ENCODE measurements at places on chromosomes 13 and 19.

DNA sequence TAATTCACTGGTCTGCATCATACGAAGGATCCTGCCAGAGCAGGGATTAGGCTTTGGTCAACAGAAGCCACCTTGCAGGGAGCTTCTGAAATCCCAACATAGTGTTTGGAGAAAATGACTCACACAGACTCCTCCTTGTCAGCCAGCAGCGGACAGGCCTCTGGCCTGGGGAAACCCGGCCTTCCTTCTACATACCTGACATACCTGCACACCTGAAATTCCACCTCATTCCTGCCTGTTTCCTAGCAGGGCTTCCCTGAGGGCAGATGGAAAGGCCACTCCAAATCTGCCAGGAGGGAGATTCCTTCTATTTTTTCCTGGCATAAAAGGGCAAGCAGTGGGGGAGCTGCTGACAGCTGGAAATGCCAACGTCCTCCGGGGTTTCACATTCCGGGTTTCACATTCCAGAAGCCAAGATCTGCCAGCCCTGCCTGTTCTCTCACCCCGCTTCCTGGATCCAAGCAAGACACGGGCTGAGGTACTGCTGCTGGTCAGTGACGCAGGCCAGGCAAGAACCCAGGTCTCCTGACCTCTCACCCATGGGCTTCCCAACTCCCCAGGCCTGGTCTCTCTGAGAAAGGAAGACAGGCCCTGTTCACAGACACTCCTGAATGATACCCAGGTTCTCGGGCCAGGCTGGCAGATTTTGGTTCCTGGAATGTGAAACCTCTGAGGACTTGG, 18.2 kb upstream of the IGFL1 start:
- DNase-seq = peak; percentile 98

DNA sequence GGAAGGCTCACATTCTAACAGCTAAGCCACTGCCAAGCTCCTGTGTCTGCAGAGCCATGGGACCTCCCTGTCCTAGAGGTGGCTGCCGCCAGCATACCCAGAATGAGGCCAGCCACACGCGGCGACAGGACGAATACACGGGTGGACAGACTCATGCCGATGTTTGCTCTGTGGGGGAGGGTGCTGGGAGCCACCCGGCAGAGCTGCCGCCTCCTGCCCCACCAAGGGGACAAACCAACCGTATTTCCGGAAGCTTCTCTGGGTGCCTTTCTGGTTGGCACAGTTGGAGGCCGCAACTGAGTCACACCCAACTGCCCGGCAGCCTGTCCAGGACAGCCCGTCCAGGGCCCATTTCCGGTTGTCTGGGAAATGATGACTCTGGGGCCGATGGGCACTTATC, 20.3 kb downstream of the C13orf46 start:
- no peak for DNase-seq

- DNase-seq = peak; percentile 51
Measured at GRCh38 chr19:18906605-18907519, 10.9 kb upstream of the CERS1 start.

GRCh38 chr19:51931921-51932320, 4.6 kb downstream of the ZNF613 start:
- DNase-seq = no peak

DNA sequence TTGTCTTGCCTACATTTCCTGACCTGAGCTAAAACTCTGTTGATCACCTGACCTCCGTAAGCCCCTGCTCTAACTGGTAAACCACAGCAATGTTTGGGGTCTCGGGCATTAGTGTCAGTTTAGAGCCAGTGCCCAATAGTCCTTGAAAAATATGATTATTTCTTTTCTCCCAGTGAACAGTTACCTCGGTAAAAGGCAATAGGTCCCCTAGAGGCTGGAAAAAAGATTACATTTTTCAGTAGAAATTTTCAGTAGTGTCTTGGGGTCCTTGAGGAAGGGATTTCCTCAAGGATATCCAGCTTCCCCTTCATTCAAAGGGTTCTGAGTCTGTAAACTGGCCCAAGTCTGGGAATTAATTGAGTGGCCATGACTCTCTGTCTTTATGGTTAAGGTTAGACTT, 177.5 kb downstream of the SLC7A1 start:
- no peak for DNase-seq

GRCh38 chr19:18785179-18786124, 5.7 kb downstream of the COMP start:
- peak; percentile 90 for DNase-seq

GRCh38 chr13:106835477-106835876, 267.5 kb upstream of the ARGLU1 start:
- no peak for DNase-seq

DNA sequence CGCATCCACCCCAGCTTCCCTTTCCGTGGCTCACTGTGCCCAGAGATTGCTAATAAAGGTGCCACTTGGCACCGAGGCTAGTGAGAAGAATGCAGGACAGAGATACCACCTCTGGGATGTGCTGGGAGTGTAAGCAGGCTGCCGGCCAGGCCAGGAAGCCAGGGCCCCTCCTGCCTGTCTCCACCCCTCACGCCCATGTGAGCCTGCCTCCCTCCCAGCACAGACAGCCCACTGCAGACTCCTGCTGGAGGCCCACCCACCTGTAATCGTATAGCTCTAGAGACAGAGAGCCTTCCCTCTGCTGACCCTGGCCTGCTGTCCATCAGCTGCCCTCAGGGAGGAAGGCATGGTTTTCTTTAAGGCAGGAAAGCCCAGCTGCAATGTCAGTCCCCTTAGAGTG, 13.9 kb downstream of the VSTM2B start:
- peak; percentile 54 for DNase-seq

DNA sequence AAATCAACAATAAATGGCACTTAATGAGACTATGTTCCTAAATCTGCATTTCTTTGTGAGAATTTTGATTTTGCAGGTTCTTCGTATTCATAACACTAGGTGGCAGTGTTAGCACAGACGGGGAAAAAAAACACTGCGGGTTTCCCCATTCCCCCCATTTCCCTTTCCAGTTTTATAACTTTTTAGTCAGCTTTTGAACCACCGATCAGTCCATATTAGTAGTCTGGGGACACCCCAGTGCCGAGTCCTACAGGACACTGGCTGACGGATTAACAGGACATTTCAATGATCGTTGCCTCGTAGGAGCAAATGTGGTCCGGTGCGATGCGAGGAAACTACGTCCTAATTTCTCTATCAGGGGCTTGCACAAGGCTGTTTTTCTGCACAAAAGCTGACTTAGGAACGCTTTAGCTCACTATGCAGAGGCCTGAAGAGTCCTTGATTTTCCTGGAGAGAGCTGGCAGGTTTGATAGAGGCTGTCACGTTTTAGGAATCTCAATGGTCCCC, 234.3 kb downstream of the LMO7 start:
- DNase-seq = no peak

- no peak for DNase-seq
Measured at GRCh38 chr13:100266026-100266425, 177.1 kb downstream of the PCCA start.

DNA sequence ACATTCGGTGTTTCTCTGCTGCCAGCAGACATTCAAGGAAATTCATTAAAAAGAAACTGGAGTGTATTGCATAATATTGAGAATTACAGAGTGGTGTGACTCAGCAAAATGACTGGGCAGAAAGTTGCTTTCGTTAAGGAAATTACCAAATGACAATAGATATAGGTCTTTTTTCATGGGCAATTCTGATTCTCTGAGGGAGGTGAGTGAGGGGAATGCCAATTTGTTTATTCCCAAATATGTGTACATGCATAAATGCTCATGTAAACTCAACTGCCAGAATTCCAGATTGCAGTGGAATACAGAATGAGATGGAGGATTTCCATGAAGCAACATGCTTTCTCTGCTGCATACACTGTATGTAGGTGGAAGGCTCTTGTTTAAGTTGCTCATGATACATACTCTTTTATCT, 1730.1 kb downstream of the SLITRK5 start:
- no peak for DNase-seq

GRCh38 chr13:44575741-44576350, at the start of gene TSC22D1:
Gene TSC22D1 (minus strand): TSS chr13:44576330. CDS start chr13:44576074, 256 bp downstream.
- DNase-seq = peak; percentile 70

DNA sequence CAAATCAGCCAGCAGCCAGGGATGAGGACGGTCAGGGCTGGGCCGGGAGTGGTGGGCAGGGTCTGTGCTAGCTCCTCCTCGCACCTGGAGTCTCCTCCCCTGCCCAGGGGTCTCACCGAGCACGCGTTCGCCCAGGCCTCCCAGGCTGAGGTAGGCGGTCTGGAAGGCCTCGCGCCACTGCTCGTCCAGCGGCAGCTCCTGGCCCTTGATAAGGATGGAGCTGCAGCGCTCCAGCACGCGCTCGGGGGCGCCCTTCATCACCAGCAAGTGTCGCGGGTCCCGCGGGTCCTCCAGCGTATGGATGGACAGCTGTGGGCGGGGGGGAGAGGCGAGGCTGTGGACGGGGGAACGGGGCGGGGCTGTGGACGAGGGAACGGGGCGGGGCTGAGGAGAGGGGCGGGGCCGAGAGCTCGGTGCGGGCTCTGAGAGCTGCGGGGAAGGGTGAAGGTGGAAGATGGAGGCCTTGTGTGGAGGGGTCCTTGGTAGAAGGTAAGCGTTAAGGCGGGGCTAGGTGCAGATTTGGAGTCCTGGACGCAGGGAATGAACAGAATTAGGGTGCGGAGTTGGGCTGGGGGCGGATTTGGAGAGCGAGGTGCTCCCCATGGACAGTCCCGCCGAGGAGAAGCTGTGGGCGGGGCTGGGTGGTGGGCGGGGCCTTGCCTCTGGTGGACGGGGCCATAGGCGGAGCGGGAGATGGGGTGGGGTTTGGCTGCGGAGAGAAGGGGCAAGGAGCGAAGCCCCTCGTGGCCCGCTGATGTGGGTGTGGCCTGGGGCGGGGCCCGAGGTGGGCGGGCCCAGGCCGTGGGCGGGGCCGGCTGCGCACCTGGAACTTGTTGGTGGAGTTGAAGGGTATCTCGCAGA, 5.7 kb downstream of the ATP4A start:
- peak; percentile 91 for DNase-seq

DNA sequence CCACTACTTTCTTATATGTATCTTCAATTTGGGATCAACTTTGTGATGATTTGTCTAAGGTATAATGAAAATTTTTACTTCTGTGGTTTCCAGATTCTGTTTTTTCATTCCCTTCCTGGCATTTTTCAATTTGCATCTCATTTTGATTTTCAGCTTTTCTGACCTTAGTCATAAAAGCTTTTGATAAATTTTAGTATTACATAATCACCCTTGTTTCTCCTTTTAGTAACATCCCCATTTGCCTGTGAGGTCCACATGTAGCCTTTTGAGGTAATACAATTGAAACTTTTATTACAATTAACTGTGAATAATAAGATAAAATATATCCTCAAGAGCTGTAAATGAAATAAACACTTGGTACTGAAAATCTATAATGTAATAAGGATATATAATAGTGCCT, 31.2 kb downstream of the LACC1 start:
- no peak for DNase-seq

GRCh38 chr19:17748884-17749638, 2.2 kb upstream of the FCHO1 start:
- no peak for DNase-seq

DNA sequence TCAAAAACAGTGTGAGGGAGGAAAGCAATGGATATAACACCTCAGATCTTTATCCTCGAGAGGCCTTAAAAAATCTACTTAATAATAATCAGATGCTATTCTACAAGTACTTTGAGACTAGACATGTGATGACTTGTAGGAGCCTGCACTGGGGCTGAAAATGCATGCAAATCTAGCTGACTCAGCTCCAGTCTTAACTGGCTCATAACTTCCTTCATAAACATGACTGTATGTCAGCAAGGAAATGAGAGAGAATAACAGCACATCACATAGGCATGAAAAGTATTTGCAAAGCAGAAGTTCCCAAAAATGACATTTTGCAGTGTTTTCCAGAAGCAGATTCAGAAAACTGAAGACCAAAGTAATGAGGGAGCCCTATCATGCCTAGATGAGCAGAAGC, 38.1 kb downstream of the PSG5 start:
- no peak for DNase-seq

GRCh38 chr13:40126306-40127085, 471.0 kb downstream of the COG6 start:
- DNase-seq = no peak

DNA sequence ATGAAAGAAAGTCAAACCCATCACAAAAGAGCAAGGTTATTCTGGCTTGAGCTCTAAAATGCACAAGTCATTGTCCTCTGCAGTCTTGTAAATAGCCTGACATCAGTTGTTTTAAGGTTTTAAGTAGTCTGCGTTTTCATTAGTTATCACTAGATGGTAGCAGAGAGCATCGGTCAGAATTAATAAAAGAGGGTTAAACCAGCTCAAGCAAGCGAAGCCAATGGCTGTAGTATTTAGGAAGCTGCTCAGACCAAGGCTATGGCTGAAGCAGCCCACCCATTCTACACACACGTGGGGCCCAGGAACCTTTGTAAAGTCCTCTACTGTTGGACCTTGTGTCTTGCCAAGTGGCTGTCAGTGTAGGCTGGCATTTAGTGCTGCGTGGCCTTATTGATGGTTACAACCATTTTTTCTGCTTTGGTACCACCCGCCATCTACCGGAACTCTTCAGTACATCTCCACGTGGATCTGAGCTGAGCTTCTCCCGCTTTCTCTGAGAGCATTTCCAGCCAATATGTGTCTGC, 13.3 kb upstream of the ZNF57 start:
- no peak for DNase-seq

DNA sequence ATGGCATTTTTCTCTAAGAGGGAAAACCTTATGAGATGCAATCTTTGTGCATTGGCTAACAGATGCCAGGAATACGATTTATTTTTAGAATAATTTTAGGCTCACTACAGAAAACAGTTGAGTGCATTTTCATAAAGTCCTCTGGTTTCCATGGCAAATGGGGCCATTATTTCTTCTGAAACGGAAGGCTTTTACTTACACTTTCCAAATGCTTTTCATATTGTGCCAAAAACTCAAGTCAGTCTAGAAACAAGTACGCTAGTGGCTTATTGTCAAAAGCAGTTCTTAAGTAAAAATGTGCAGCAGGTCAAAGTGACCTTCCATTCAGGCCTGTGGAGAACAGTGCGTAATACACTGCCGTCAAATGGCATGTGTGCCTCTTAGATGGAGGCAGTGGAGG, 628.7 kb downstream of the EFNB2 start:
- DNase-seq = no peak

GRCh38 chr13:31951215-31951678, 80.3 kb upstream of the FRY start:
- peak; percentile 69 for DNase-seq

- peak; percentile 81 for DNase-seq
Measured at GRCh38 chr19:55487924-55488687, at the start of gene SSC5D. Gene SSC5D (plus strand): TSS chr19:55488436. CDS start chr19:55488590, 154 bp downstream.

- DNase-seq = peak; percentile 60
Measured at GRCh38 chr19:48617146-48617937, 1.6 kb downstream of the RPL18 start.

DNA sequence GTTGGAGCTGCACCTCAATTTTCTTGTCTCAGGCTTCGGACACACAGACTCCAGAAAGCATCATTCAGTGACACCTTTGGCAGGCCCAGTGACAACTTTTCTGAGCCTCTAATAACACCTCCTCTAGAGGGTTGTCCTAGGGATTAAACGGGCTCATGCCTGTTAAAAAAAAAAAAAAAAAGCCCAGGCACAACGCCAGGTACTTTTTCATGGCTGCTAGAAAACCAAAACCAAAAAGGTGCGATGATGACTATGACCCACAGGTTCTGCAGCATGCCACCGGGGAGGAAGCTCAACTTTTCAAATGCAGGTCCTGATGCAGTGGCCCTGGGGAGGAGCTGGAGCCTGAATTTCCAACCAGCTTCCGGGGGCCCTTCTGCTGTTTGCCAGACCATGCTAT, 184.2 kb downstream of the ABCC4 start:
- no peak for DNase-seq

Data from islet precursor cell (in vitro differentiated cells).